ENCODE measurements at places on chromosomes 2 and 18.

- no peak for DNase-seq
These were observed 32.6 kb upstream of the RND3 start for GRCh38 chr2:150520033-150520432.

DNA sequence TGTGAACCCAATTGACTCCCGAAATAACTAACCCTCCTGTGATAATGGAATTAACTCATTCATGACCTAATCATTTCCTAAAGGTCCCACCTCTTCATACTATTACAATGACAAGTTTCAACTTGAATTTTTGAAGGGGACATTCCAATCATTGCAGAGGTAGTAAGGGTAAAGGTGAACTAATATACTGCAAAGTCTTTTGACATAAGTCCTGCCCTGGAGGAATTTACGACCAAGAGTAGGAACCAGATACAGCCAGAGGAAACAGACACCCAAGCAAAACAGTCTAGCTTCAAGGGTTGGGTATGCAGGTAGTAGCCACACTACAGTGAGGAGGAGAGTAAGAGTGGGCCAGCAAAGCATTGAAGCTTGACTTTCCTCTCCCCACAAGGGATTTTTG lies 1.2 kb upstream of the SRBD1 start:
- DNase-seq: no peak

DNA sequence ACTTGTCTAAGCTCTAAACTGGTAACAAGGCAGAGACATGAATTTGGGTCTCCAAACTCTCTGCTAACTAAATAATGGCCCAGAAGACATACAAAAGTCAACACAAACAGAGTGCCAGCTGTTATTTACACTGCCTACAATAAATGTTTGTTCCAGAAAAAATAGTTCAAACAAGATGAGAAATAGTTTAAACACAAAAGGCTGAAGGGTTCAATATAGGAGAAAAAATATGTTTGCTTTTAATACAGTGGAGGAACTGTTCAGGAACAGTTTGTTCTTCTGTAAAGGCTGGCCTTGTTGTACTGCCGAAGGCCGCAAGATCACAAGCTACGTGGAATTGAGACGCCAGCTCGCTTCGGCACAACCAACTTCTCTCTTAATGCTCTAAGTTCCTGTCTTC lies 74.6 kb downstream of the AFF3 start:
- DNase-seq: no peak

GRCh38 chr2:46720592-46721185 lies 194.9 kb downstream of the MCFD2 start:
- DNase-seq: no peak

DNA sequence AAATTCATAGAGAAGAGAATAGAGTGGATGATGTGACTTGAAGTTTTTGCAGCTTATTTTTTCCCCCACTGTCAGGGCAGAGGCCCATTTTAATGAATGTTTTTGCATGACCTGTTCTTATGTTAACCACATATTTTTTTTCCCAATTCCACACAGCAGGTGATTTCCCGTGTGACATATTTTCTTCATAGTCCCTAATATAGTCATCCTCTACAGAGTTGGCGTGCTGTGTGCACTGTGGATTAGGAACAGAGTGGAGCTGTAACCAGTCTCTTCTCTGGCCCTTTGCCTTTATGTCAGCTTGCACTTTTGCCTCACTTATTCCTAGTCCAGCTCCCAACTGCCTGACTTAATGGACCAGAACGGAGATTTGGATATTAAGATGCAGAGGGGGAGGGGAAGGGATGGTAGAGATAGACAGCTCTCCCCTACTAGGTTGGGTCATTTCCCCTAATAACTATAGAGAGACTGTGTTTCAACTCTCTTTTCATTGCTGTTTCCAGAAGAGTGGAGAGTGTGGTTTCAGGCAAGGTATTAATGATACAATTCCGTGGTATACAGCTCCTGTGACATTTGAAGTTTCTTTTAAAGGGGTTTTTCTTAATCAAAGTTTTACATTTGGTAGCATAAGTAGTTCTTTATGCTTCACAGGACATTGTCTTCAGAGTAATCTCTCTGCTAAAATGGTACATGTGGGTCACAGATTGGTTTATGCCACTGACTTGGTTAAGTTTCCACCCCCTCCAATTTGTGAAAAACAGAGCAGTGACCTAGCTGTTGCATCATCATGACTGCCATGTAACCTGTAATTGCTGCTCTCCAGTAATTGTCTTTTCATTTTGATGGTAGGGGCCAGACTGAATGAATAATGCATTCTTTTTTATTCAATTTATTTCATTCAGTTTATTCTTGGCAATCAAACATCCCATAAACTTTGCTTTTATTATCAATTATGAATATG lies 161.3 kb downstream of the HAUS1 start:
- no peak for DNase-seq

- DNase-seq: no peak
These were observed 112.9 kb downstream of the FMNL2 start for GRCh38 chr2:152447897-152448296.

DNA sequence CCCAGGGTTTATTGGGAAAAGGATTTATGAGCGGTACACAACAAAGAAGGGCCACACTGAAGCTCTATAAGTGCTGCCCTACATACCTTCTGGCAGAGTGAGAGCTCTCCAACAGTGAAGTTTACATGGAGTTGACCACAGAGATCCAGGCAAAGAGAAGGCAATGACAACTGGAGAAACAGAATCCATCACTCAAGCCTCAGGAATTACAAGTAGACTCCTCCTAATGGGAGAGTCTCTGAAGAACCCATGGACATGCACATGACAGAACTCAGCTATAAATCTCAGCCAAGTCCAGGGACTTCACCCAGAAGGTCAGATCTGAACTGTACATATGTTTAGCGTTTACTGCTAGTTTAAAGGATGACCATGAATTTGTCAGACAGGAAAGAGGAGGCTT lies 164.7 kb downstream of the DNAH7 start:
- no peak for DNase-seq

GRCh38 chr18:11004951-11005350 lies 144.4 kb downstream of the PIEZO2 start:
- no peak for DNase-seq

DNA sequence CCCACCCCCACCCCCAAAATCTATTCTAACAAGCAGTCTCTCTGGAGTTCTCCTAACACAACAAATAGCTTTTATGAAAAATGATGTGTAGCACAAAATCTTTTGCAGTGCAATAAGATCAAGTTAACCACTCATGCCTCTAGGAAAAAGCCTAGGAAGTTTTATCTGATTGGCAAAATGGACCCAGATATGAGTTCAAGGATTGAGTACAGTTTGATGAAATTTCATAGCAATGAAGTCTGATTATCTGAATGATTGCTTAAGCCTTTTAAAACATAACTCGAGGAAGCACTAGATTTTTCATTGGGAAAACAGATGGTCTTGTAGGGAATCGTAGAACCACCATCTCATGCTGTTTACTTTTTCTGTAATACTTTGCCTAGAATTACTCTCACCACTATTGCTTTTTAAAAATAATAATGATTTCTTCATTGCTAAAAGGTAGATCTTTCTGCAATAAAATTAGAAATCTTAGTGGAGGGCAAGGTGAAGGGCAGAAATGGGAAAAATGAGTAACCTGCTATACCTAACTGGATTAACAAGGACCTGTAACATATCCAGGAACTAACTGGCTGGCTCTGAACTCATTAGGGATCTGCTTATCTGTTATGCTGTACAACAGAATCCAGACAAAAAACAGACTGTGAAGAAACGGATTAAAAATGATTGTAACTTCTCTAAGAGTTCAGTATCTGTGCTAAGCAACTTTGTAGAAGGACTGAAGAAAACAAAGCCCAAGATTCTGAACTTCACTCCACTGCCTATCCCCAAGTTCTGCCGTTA lies 73.7 kb upstream of the ETAA1 start:
- DNase-seq: no peak

DNA sequence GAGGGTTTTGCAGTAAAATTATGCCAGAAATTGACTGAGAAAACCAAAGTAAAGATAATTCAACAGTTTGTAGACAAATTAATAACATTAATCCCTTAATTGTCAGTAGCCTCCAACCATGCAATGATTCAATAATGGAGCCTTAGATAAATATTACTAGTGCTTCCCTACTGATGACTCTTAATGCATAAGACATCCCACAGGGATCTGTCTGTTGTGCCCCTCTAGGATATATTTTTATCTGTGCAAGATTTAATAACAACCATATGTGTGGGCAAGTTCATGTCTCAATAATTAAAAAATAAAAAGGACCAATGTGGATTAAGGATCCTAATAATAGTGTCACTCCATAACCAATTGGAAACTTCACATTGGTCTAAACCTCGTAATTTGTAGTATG lies 230.3 kb upstream of the TCF4 start:
- DNase-seq: no peak

- no peak for DNase-seq
These were observed 100.6 kb downstream of the NRP2 start for GRCh38 chr2:205782941-205783340.

GRCh38 chr2:68643011-68643873 lies at the start of gene PROKR1:
PROKR1 (plus strand) TSS chr2:68643579; CDS start chr2:68645822, 2,243 bp downstream.
- no peak for DNase-seq

- DNase-seq: no peak
These were observed 92.8 kb upstream of the THOC1 start for GRCh38 chr18:360676-361075.

DNA sequence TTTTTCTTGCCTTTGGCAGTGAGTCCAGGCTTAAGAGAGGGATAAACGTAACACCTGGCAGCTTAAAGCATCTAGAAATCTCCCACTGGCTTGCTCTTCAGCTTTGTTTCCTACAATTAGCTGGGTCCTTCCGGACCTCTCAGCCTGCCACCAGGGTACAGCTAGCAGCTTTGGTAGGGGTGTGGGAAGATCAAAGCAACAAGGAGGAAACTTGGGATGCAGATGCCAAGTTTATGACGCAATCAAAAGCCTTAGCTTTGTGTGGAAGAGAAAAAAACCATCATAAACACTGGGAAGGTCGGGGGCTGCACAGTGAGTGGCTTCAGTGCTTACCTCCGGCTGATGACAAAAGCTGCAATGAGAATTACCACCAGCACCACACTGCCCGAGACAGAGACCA lies 116.9 kb downstream of the EPHA4 start:
- no peak for DNase-seq

DNA sequence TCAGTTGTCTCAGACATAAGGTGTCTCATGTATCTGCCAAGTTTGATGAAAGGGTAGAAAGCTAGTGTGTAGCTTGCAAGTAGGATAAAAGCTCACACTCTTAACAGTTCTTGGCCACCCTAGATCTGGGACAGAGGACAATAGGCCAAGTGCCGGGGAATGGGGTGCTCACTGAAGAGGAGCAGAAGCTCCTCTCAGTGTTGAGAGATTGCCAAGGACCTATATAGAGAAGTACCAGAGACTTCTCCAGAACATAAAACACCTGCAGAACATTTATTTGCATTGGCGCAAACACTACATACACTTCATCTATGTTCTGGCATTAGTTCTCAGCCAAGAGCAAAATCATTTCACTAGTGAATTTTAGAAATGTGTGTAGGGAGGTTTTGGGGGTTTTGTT lies 2.9 kb upstream of the GTF3C3 start:
- DNase-seq: no peak

GRCh38 chr2:210873631-210874030 lies 317.2 kb downstream of the CPS1 start:
- no peak for DNase-seq

DNA sequence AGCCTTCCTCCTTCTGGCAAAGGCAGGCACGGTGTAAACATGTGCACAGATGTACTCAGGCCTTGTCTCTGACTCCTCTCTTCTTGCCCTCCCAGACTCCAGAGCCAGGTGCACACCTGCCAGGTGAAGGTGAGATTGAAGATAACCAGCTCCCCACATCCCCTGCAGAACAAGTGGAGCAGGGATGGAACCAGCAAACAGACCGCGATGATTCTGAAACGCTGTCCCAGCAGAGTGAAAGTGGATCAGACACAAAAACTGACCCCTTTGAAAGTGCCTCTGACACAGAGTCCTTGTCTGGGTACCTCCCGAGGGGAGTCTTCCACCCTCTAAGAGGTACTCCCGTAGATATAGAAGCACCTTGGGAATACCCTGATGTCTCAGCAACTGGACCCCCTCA lies 77.2 kb downstream of the ARHGEF4 start:
- no peak for DNase-seq

DNA sequence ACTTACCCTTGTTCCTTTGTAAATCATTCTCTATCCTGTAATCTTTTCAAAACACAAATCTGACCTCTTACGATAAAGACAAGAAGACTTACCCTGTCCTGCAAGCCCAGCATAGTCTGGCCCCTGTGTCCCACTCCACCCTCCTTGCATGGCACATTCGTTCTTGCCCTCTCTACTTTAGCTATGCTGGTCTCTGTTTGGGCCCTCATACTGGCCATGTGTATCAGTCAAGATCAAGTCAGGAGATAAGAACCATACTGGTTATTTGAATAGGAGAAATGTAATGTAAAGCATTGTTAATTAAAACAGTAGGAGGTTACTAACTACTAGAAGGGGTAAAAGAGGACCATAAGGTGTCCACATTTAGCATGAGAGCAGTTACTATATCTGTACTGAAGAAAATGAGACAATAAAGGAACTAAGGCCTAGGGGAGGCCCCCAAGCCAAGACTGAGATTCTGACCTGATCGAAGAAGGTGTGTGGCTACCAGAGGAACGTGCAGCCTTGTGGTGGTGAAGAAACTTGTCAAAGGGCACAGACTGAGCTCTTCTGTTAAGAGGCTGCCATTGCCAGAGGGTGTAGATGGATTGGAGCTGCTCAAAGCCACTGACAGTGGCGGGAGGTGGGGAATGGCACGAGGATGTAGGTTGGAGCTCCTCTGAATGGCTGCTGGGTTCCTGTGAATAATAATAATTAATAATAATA lies 80.8 kb downstream of the KCTD18 start:
- no peak for DNase-seq

DNA sequence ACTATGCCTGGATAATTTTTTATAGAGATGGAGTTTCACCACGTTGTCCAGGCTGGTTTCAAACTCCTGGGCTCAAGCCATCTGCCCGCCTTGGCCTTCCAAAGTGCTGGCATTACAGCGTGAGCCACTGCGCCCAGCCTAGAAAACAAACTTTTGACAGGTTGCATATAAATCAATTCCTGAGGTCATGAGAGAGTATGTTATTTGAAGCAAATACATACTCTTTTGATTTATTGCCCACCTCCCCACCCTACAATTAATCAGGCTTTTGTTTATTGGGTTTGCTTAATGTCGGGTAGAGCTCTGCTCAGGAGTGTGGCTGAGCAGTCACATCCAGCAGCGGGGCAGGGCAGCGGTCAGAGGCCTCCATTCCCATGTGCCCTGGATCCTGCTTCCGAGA lies 37.9 kb upstream of the ASB1 start:
- DNase-seq: no peak

GRCh38 chr2:149585166-149585885 lies 2.2 kb downstream of the MMADHC start:
- no peak for DNase-seq

DNA sequence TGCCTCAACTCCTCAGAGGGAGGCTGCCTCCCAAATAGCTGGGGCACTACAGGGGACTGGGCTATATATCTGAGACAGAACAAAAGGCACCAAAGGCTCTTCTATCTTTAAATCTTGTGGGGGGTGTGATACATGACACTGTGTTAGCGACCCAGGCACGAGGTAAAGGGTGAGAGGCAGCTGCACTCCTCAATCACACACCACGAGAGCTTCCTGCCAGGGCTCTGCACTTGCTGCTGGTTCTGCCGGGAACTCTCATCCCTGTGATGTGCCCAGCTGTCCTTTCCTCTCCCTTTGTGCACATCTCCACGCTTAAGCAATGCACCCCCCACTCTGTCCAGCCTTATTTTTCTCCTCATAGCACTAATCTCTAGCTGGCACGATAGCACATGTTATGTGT lies 32.4 kb downstream of the NPC1 start:
- no peak for DNase-seq
